Activated naive CD4-positive, alpha-beta T cell treated with anti-CD3 and anti-CD28 coated beads, Interleukin-2, amount 50 U/mL, for 72 hours (primary cell): ENCODE measurements at places on chromosomes 13 and 19. TPM values are rescaled to one million over a fixed set of nuclear protein-coding genes. Genes with fewer than 3 reads are reported as not detected.
A peak's percentile ranks its signal among the peaks of the same experiment; 100 is the strongest.

- no peak for DNase-seq
These were observed 17.8 kb upstream of the CABP5 start for GRCh38 chr19:48061401-48062344.

- no peak for DNase-seq
These were observed 15.7 kb downstream of the PTH2 start for GRCh38 chr19:49407482-49408015.

GRCh38 chr19:13441810-13442512, 64.3 kb downstream of the CACNA1A start:
- no peak for DNase-seq

DNA sequence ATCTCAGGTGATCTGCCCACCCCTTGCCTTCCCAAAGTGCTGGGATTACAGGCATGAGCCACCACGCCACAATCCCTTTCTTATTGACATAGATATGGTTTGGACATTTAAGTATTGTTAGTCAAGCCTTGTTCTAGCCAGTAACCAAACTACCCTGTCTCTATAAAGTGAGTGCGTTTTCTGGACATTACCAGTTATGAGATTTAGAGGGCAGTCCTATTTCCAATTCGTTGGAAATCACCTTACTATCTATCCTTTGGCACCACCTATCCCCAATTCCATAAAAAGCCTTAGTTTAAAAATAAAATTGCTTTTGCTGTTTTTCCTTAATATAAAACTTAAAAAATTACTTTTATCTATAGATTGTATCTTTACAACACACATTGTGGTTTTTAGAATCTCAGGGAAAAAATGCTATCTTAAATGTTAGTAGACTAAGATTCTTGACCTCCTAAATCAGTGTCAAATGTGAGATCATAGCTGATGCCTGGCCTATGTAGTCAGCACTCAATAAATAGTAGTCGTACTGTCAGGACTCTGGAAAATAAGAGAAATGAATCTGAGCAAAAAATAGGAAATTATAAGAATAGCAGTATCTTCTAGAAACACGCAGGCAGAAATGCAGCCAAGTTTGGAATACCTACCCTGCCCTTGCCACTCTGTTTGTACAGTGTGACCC, 57.0 kb downstream of the NUFIP1 start:
- no peak for DNase-seq

DNA sequence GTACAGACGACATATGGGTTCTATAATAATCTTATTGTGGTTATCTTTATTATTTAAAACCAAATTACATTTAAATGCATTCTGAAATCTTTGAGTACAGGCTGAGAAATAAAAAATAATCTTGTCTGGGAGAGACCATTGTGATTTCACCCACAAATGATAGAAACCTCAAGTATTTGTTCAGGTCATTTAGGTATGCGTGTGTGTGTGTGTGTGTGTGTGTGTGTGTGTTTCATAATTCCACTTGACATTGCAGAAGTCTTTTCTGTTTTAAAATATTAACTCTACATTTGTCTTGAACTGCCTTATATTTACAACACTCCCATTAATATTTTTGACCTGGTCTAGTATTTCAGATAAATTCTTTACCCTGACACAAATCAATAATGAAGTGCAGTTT, 126.9 kb downstream of the SPRY2 start:
- DNase-seq = no peak

- no peak for DNase-seq
These were observed 117.3 kb downstream of the SOX1 start for GRCh38 chr13:112184261-112184660.

GRCh38 chr13:77530875-77531274, 4.6 kb upstream of the SCEL start:
- DNase-seq = no peak

GRCh38 chr19:55080968-55081769, 5.5 kb downstream of the EPS8L1 start:
- peak; percentile 89 for DNase-seq

DNA sequence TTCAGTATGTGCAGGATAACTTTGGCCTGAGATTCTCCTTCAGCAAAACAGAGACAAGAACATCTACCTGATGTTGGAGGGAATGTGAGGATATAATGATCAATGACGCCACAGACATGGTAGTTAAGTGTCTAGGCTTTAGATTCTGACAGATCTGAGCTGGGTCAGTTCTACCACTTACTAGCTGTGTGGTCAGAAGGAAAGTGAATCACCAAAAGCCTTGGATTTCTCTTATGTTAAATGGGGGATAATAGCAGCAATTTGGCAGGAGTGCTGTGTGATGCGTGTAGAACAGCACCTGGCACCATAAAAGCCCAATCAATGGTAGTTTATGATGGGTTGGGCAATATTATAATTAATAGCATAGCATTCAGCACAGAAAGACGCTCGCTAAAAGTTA, 41.7 kb downstream of the RXFP2 start:
- DNase-seq = no peak

GRCh38 chr19:7781157-7781556, 18.1 kb downstream of the CLEC4M start:
- DNase-seq = no peak

DNA sequence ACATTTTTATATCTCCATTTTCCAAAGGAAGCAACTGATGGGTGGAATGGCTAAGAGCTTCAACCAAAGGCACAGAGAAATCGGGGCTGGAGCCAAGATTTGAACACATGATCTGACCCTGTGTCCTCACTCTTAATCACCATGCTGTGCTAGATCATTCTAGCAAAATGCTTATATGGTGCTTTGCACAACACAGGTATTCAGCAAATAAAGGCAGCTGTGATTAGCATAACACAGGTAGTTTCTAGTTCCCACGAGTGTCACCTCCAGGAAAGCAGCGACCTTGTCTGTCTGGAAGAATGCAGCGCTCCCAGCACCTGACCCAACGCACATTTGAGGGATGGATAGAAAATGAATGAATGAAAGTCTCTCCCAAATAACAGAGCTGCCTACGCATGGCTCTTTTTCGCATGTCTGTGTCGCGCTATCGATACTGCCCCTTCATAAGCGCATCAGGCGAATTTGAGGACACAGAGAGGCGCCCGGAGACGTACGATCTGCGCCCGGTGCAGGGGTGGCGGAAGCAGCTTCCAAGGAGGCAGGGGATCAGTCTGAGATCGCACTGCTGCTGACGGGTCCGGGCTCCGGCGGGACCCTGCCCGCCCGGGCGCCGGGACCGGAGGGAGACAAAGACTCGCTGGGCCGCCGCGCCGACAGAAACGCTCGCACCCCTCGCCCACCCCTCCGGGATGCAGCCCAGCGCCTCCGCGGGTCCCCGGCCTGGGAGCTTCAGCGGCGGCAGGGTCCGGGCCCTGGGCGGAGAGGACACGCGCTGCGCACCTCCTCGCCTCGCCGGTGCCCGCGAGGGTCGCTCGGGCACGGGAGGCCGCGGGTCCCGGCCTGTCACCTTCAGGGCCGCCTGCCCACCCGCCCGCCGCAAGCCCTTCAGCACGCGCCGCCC, 609 bp downstream of the EPS15L1 start:
- no peak for DNase-seq

GRCh38 chr13:72104656-72105180, 237.7 kb upstream of the DACH1 start:
- DNase-seq = no peak

GRCh38 chr19:5287066-5287465, 53.5 kb downstream of the PTPRS start:
- DNase-seq = no peak

The LYL1 gene
- 3.2 TPM for total RNA-seq

The MBD3L2 gene
- total RNA-seq = not detected

The IGSF23 gene
- not detected for total RNA-seq

The LGALS14 gene
- total RNA-seq = 3.3 TPM

The ZNF557 gene
- total RNA-seq = 8.3 TPM

The SYCN gene
- total RNA-seq = not detected

The NKG7 gene
- total RNA-seq = 63.9 TPM

The SIGLEC8 gene
- total RNA-seq = not detected

The KCNK6 gene
- 10.7 TPM for total RNA-seq
